ENCODE measurements at places on chromosomes 13 and 19.

GRCh38 chr19:13401388-13401787 lies 104.9 kb downstream of the CACNA1A start:
- DNase-seq = no peak

- DNase-seq = no peak
These were observed 489 bp downstream of the NTF4 start for GRCh38 chr19:49064029-49064629.

DNA sequence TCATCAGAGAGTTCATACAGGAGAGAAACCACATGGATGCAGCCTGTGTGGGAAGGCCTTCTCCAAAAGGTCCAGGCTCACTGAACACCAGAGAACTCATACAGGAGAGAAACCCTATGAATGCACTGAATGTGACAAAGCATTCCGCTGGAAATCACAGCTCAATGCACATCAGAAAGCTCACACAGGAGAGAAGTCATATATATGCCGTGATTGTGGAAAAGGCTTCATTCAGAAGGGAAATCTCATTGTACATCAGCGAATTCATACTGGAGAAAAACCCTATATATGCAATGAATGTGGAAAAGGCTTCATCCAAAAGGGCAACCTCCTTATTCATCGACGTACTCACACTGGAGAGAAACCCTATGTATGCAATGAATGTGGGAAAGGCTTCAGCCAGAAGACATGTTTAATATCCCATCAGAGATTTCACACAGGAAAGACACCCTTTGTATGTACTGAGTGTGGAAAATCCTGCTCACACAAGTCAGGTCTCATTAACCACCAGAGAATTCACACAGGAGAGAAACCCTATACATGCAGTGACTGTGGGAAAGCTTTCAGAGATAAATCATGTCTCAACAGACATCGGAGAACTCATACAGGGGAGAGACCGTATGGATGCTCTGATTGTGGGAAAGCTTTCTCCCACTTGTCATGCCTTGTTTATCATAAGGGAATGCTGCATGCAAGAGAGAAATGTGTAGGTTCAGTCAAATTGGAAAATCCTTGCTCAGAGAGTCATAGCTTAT lies 17.7 kb downstream of the ZNF613 start:
- DNase-seq = no peak

DNA sequence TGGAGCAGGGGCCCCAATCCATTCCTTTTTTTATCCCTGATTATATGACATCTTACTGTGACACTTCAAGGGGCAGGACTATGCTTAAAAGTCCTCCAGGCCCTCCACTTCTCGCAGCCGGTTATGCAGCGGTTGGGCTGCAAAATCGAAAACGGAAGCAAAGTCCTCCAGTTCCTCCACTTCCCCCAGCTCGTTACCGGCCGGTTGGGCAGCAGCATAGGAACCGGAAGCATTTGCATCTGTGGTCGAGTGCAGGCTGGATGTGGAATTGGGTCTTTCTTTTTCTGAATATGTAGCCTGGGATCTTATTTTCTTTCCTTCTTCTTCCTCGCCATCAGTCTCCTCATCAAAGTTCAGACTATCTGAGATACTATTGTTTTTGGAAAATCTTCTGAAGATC lies 46.1 kb downstream of the OXGR1 start:
- DNase-seq = no peak
